Activated CD8-positive, alpha-beta T cell treated with anti-CD3 and anti-CD28 coated beads, Interleukin-2, amount 10 ng/mL, durations not matched to agents 7 days and 5 days (primary cell): ENCODE measurements at places on chromosomes 6 and 20. TPM values are rescaled to one million over a fixed set of nuclear protein-coding genes. Genes with fewer than 3 reads are reported as not detected.

NUP153 gene
- total RNA-seq, result 73.6 TPM

SIGLEC1 gene
- total RNA-seq, result not detected

SGK2 gene
- not detected for total RNA-seq

HLA-E gene
- 536 TPM for total RNA-seq

LIN28B gene
- not detected for total RNA-seq

TSBP1 gene
- not detected for total RNA-seq

GRCh38 chr20:43761386-43762340 lies 34.9 kb upstream of the GTSF1L start:
- peaks cover 13% of the 10 kb centered on the region for H3K27me3 ChIP-seq

DNA sequence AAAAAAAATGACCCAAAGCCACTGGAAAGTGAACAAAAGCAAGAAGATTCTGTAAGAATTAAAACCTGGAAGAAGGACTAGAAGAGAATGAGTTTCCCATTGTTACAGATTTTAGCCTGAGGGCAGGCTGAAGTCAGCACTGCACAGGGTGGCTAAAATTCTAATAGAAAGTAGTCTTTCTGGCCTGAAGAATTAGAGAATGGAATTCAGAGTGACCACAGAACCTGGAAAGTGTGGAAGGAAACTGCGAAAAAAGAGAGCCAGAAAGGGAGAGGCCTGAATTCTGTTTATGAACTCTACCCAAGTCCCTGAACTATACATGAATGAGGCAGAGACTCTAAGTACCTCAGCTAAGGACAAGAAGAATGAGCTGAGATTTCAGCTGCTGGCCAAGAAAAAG lies 38.9 kb upstream of the FILIP1 start:
- H3K4me3 ChIP-seq, result no peak overlapping the region
- H3K27me3 ChIP-seq, result peaks cover 21% of the 10 kb centered on the region
- no peak for DNase-seq
- H3K27ac ChIP-seq, result no peak overlapping the region
- no peaks in the 10 kb centered on the region for H3K36me3 ChIP-seq
- no peaks in the 10 kb centered on the region for H3K4me1 ChIP-seq

- H3K4me3 ChIP-seq, result no peak overlapping the region
- DNase-seq, result no peak
- peaks cover 31% of the 10 kb centered on the region for H3K4me1 ChIP-seq
- peaks cover 44% of the 10 kb centered on the region for H3K27me3 ChIP-seq
- no peak overlapping the region for H3K27ac ChIP-seq
- H3K36me3 ChIP-seq, result no peaks in the 10 kb centered on the region
Measured at GRCh38 chr20:64048402-64049044, 916 bp downstream of the SOX18 start.

DNA sequence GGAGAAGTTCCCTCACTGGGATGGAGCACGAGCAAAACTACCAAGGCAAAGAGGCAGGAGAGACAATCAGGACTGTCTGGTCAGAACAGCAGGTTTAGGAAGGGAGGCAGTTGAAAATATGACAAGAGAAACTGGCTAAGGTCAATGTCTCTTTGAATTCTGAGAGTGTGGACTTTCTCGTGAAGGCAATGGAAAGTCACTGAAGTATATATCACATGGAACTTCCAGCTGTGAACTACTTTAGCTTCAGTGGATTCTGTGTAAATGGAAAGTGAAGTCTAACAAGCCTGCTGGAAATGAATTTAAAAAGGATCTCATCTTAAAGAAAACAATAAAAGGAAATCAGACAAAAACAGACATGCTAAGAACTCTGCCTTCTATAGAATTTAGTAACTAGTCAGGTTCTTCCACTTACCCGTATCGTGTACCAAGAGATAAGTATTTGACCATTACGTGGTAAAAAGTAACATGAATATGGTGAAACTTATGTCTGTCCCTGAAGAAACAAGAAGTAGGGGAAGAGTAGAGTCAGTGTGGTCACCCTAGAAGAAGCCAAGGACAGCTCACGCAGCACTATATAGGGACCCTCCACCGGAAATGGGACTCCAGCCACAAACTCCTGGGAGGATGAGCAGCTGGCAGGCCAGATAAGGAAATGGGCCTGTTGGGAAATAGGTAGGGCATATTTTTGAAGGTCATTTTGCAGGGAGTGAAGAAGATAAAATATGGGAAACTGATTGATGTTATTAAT lies 123.4 kb downstream of the MAP7 start:
- H3K36me3 ChIP-seq, result no peaks in the 10 kb centered on the region
- no peak overlapping the region for H3K27ac ChIP-seq
- peaks cover 14% of the 10 kb centered on the region for H3K27me3 ChIP-seq
- no peaks in the 10 kb centered on the region for H3K4me1 ChIP-seq

DNA sequence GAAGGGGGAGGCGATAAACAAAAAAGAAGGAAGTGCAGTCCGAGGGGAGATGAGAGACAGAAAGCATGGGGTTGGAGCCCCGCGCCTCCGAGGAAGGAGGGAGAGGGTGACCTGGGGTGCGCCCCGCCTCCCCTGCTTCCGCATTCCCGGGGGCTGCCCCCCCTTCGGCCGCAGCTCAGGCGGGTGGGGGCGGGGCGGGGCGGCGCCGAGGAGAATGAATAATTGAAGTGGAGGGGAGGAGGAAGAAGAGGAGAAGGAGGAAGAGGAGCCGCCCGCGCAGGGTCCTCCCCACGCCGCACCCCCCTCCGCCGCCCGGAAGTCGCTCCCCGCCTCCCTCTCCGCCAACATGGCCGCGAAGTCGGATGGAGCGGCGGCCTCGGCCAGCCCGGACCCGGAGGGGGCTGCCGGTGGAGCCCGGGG lies at the start of gene XKR7:
TSS of gene XKR7 (plus strand) at position 322 of the 420 bp plus-strand sequence. CDS start at position 347, 25 bp downstream.
- H3K4me1 ChIP-seq, result peaks cover 6% of the 10 kb centered on the region
- no peaks in the 10 kb centered on the region for H3K36me3 ChIP-seq
- peak; percentile 52 for DNase-seq

- no peak overlapping the region for H3K4me3 ChIP-seq
- DNase-seq, result no peak
- no peaks in the 10 kb centered on the region for H3K4me1 ChIP-seq
- no peaks in the 10 kb centered on the region for H3K36me3 ChIP-seq
Measured at GRCh38 chr6:133577851-133578250, 311.1 kb upstream of the TCF21 start.

DNA sequence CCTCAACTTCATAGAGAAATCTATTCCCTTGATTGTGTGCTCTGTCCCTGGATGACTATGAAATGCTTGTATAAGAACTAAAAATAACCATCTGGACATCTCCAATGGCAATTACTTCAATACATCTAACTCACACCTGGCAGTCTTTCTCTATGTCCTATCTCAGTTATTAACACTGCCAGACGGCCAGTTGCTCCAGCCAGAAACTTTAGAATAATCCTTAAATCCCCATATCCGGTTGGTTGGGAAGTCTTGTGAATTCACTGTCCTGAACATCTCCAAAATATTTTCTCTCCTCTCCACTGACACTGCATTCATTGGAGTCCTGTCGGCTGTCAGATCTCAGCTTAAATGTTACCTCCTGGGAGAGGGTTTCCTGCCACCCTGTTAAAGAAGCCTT lies 12.2 kb upstream of the LAMA2 start:
- no peak overlapping the region for H3K4me3 ChIP-seq
- no peak for DNase-seq
- no peaks in the 10 kb centered on the region for H3K4me1 ChIP-seq

GRCh38 chr6:69370763-69371162 lies 426.0 kb downstream of the LMBRD1 start:
- no peaks in the 10 kb centered on the region for H3K27me3 ChIP-seq
- no peaks in the 10 kb centered on the region for H3K4me1 ChIP-seq
- no peak overlapping the region for H3K4me3 ChIP-seq
- no peak overlapping the region for H3K27ac ChIP-seq

GRCh38 chr20:1396702-1397101 lies 3.8 kb upstream of the FKBP1A start:
- H3K4me3 ChIP-seq, result no peak overlapping the region
- peaks cover 36% of the 10 kb centered on the region for H3K4me1 ChIP-seq
- no peak overlapping the region for H3K27ac ChIP-seq
- DNase-seq, result peak; percentile 23
- H3K36me3 ChIP-seq, result peaks cover 12% of the 10 kb centered on the region

DNA sequence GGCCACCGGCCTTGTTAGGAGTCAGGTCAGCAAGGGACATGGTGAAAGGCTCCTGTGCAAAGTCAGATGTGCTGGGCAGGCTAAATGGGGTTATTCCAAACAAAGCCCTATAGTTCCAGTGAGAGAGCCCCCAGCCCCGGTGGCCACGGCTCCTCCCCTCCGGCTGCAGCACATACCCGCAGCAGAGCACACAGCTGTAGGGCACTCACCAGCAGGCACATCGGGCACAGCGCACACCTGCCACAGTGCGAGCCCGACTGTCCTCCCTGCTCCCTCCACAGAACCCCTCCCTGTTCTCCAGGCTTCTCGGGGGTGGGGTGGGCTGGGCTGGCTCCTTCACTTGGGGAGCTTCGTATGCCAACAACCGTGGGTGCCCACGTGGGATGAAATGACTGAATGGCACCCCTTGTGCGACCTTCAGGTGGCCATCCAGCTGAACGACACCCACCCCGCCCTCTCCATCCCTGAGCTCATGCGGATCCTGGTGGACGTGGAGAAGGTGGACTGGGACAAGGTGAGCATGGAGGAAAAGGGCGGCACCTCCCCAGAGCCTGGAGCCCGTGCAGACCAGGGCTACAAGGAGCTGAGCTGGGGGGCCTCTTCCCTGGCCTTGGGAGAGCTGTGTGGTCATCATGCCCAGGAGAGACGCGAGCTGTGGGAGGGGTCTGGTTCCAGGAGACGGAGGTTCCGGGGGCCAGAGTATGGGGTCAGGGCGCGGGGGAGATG lies 30.9 kb downstream of the PYGB start:
- no peaks in the 10 kb centered on the region for H3K27me3 ChIP-seq
- DNase-seq, result no peak
- no peak overlapping the region for H3K4me3 ChIP-seq
- peaks cover 17% of the 10 kb centered on the region for H3K36me3 ChIP-seq
- H3K27ac ChIP-seq, result no peak overlapping the region

GRCh38 chr20:58567437-58567836 lies 52.2 kb upstream of the APCDD1L start:
- peaks cover 2% of the 10 kb centered on the region for H3K4me1 ChIP-seq
- H3K27me3 ChIP-seq, result no peaks in the 10 kb centered on the region

- H3K36me3 ChIP-seq, result peaks cover 5% of the 10 kb centered on the region
- H3K27me3 ChIP-seq, result peaks cover 44% of the 10 kb centered on the region
- no peak overlapping the region for H3K4me3 ChIP-seq
- peaks cover 5% of the 10 kb centered on the region for H3K4me1 ChIP-seq
Measured at GRCh38 chr6:101394936-101395335, 1.4 kb downstream of the GRIK2 start.

DNA sequence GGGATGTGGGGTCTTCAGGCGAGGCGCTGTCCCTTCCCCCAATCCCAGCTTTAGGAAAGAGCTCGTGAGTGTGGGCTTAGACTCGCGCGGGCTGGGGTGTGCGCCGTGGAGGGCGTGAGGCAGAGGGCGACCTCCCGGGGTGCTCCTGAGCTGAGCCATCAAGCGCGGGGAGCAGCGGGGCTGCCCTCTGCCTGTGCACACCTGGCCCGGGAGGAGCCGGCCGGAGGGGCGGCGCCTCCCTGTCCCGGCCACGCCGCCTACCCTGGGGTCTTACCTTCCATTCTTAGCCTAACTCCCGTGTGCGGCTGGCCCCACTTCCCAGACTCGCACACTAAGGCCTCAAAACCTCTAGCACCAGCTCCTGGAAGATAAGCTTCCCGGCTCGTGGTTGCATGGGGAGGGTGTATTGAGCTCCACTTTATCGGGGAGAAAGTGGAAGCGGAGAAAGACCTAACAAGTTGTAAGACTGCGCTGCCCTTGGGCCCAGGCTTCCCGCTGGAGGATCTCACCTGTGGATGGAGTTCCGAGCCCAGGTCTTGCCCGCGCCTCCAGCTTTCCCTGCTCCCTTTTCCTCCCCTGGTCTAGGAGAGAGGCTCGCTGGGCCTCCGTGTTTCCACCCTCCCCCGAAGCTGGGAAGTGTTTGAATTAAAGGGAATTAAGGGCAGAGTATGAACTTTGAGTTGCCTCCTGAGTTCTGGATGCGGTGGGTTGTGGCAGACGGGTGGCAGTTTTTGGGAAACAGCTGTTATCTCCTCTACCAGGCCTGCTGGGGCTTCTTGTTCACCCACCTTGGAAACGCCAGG lies 1.2 kb downstream of the DNMT3B start:
- peak overlapping the region; percentile 85 for H3K4me3 ChIP-seq
- no peaks in the 10 kb centered on the region for H3K36me3 ChIP-seq
- DNase-seq, result no peak

GRCh38 chr20:35093267-35093884 lies 769 bp upstream of the TRPC4AP start:
- no peak for DNase-seq
- H3K36me3 ChIP-seq, result peaks cover 11% of the 10 kb centered on the region
- peak overlapping the region; percentile 91 for H3K27ac ChIP-seq
- H3K4me3 ChIP-seq, result peak overlapping the region; percentile 79
- no peaks in the 10 kb centered on the region for H3K27me3 ChIP-seq
- H3K4me1 ChIP-seq, result peaks cover 40% of the 10 kb centered on the region

GRCh38 chr6:161749576-161749975 lies 475.7 kb upstream of the AGPAT4 start:
- no peak overlapping the region for H3K27ac ChIP-seq
- H3K27me3 ChIP-seq, result no peaks in the 10 kb centered on the region
- DNase-seq, result no peak
- no peaks in the 10 kb centered on the region for H3K36me3 ChIP-seq
- no peaks in the 10 kb centered on the region for H3K4me1 ChIP-seq

DNA sequence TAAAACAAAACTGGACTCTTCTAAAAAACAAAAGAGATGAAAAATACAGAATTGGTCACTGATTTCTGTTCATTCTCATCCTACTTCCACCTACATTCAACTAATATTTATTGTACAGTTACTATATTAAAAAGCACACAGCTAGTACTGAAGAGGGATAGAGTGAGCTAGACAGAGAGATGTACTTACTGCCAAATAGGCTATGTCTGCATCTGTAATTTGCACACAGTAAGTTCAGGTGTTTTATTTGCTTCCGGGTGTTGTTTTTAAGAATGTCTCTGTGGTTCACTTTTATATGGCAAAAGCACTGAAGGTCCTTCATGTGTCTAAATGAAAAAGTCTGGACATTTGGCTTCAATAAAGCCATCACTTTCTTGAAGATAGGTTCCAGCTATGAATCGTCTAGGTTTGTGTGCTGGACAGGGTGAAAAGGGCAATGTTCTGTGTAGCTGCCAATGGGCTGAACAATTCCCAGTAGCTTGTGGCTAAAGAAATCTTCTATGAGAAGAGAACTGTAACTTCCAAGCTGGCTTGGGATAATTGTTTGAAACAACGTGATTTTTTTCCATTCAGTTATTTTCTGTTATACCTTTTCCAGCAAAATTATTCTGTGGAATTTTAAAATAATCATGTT lies 47.3 kb downstream of the EPB41L2 start:
- no peaks in the 10 kb centered on the region for H3K27me3 ChIP-seq
- no peak for DNase-seq
- no peaks in the 10 kb centered on the region for H3K36me3 ChIP-seq
- no peaks in the 10 kb centered on the region for H3K4me1 ChIP-seq

DNA sequence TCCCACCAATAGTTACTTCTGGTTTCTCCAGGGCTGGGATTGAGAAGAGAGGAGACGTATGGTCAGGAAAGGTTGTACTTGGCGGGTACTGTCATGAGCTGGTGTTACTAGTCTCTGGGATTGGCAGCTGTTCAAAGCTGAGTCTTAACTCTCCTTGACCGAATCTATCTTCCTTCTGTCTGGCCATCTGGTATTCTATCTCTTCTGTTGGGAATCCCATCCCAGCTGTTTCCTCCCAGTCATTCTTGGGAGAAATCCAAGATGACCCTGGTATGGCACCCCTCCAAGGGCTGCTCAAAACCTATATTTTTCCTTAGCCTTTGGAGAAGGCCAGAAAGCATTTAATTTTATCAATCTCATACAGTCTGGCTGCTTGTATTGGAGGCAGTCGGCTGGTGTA lies 287.0 kb upstream of the CHD6 start:
- DNase-seq, result no peak
- H3K36me3 ChIP-seq, result no peaks in the 10 kb centered on the region
- no peaks in the 10 kb centered on the region for H3K27me3 ChIP-seq
- H3K4me1 ChIP-seq, result no peaks in the 10 kb centered on the region
- no peak overlapping the region for H3K27ac ChIP-seq
